ENCODE measurements at places on chromosomes 5 and 9.

GRCh38 chr9:93033531-93033930 lies 25.0 kb upstream of the SUSD3 start:
- DNase-seq, result no peak

DNA sequence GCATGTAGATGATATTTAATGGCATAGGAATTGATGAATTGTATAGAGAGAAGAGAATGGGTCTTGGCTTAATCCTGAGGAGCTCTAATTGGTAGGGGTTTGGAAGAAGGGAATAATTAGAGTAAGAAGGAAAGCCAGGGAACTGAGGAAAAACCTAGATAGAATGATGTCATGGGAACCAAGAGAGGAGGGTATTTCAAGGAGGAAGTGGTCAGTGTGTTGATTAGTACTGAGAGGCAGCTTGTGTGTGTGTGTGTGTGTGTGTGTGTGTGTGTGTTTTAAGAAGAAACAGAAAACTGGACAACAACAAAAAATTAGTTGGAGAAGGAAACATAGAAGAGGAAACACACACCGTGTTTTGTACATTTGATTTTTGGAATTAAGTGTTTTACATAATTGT lies 42.8 kb downstream of the MAST4 start:
- DNase-seq, result no peak

- DNase-seq, result no peak
Measured at GRCh38 chr9:126128494-126129142, 198.0 kb upstream of the MVB12B start.

- no peak for DNase-seq
Measured at GRCh38 chr5:124736082-124736804, 10.2 kb downstream of the ZNF608 start.

Data from activated CD8-positive, alpha-beta memory T cell treated with anti-CD3 and anti-CD28 coated beads for 1 hour (primary cell).